ENCODE measurements at places on chromosomes 11 and 22.

DNA sequence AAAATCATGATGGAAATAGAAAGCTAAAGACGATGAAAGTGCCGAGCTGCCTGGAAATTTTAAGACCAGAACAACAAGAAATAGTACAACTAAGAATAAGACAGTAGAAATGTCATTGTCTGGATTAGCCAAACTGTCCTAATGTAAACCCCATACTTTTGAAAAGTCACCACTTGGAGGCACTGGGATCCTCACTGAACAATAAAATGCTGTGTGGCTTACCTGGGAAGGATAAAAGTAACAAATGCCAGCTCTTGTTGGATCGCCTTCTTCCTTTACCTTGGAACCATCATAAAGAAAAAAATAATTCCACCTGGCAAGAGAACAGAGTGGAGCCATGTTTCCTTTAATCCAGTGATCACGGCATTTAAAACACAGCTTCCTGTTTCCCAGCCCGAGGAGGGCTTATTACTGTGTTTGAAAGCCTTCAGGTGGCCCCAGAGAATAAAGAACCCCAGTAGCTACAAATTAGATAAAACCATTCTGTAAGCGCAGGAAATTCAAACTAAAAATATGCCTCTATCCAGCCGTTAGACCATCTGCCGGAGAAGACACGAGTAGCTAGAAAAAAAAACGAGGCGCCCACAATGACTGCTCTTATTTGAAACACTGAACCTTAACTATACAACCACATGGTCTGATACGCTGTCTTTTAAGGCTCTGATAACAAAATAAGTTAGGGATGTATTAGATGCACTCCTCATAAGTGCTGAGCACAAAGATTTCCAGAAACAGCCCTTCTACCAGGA is 4.4 kb downstream of the HPS4 start:
- H3K4me3 ChIP-seq, result no peak overlapping the region
- DNase-seq, result no peak
- no peaks in the 10 kb centered on the region for H3K4me1 ChIP-seq
- no peak overlapping the region for H3K27ac ChIP-seq
- peaks cover 2% of the 10 kb centered on the region for H3K36me3 ChIP-seq
- H3K27me3 ChIP-seq, result no peaks in the 10 kb centered on the region

GRCh38 chr11:5065027-5065426 is 4.3 kb upstream of the OR52E1 start:
- no peak overlapping the region for H3K4me3 ChIP-seq
- H3K4me1 ChIP-seq, result no peaks in the 10 kb centered on the region
- H3K36me3 ChIP-seq, result no peaks in the 10 kb centered on the region
- no peak for DNase-seq
- H3K27me3 ChIP-seq, result no peaks in the 10 kb centered on the region
- no peak overlapping the region for H3K27ac ChIP-seq

- DNase-seq, result no peak
- H3K4me1 ChIP-seq, result no peaks in the 10 kb centered on the region
- no peaks in the 10 kb centered on the region for H3K36me3 ChIP-seq
- no peaks in the 10 kb centered on the region for H3K27me3 ChIP-seq
Measured at GRCh38 chr11:125171974-125172373, 7.4 kb downstream of the PKNOX2 start.

DNA sequence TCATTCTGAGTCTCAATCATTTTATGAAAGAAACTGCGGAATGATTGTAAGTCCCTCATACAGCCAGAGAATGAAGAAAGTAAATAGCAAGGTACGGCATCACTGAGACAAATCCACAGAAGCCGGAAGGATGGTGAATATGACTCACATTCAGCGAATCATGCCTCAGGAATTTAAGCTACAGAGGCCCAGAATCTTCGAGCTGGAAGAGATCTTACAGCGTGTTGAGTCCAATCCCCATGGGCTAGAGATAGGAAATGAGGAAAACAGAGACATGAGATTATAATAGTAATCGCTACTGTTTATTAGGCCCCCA is 173.2 kb downstream of the KIF18A start:
- H3K27ac ChIP-seq, result no peak overlapping the region
- no peaks in the 10 kb centered on the region for H3K4me1 ChIP-seq
- H3K27me3 ChIP-seq, result no peaks in the 10 kb centered on the region
- no peak overlapping the region for H3K4me3 ChIP-seq
- DNase-seq, result no peak

- no peak for DNase-seq
- H3K27me3 ChIP-seq, result no peaks in the 10 kb centered on the region
- no peaks in the 10 kb centered on the region for H3K36me3 ChIP-seq
- no peak overlapping the region for H3K4me3 ChIP-seq
Measured at GRCh38 chr22:26979294-26979693, 321.9 kb downstream of the MIAT start.

- no peaks in the 10 kb centered on the region for H3K36me3 ChIP-seq
- H3K27ac ChIP-seq, result peak overlapping the region; percentile 33
- H3K27me3 ChIP-seq, result no peaks in the 10 kb centered on the region
Measured at GRCh38 chr11:89447845-89448244, 43.3 kb downstream of the NOX4 start.

GRCh38 chr11:73965764-73966121 is 14.9 kb downstream of the DNAJB13 start:
- no peaks in the 10 kb centered on the region for H3K4me1 ChIP-seq
- no peaks in the 10 kb centered on the region for H3K36me3 ChIP-seq
- H3K4me3 ChIP-seq, result no peak overlapping the region
- no peak overlapping the region for H3K27ac ChIP-seq
- no peaks in the 10 kb centered on the region for H3K27me3 ChIP-seq
- no peak for DNase-seq

- H3K4me3 ChIP-seq, result no peak overlapping the region
- H3K27ac ChIP-seq, result no peak overlapping the region
- DNase-seq, result no peak
- H3K4me1 ChIP-seq, result no peaks in the 10 kb centered on the region
- no peaks in the 10 kb centered on the region for H3K27me3 ChIP-seq
- no peaks in the 10 kb centered on the region for H3K36me3 ChIP-seq
Measured at GRCh38 chr11:87430821-87431220, 393.1 kb downstream of the TMEM135 start.

DNA sequence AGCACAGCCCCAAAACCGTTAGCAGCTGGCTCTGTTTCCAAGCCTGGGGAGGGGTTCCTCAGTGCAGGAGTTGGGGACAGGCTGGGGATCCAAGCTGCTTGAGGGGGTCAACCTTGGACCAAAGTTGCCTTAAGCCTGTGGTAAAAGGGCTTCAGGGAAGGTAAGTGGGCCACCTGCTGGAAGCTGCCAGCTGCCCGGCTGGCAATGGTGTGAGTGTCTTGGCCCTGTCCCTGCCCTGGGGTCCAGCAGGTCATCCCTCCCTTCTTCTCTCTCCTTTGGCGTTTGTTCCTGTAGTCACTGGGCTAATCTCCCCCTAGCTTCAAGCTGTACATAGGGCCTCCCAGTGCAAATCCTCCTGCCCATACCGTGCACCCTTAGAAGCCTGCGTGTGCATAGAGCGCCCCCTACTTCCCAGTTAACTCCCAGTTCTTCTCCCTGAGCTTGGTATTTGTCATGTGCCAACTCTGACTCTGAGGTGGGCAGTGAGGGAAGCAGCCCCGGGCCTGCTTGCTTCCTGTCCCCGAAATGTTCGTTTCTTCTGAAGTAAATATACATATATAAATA is 4.4 kb downstream of the TMEM258 start:
- no peak overlapping the region for H3K27ac ChIP-seq
- no peaks in the 10 kb centered on the region for H3K27me3 ChIP-seq
- no peaks in the 10 kb centered on the region for H3K4me1 ChIP-seq
- DNase-seq, result no peak
- no peak overlapping the region for H3K4me3 ChIP-seq

- no peaks in the 10 kb centered on the region for H3K36me3 ChIP-seq
- H3K27ac ChIP-seq, result no peak overlapping the region
- no peaks in the 10 kb centered on the region for H3K27me3 ChIP-seq
- no peak overlapping the region for H3K4me3 ChIP-seq
Measured at GRCh38 chr11:110362971-110363509, 66.6 kb upstream of the RDX start.

GRCh38 chr22:19505735-19506126 is 18.5 kb downstream of the CLDN5 start:
- no peaks in the 10 kb centered on the region for H3K4me1 ChIP-seq
- no peaks in the 10 kb centered on the region for H3K36me3 ChIP-seq
- DNase-seq, result no peak
- no peak overlapping the region for H3K4me3 ChIP-seq

DNA sequence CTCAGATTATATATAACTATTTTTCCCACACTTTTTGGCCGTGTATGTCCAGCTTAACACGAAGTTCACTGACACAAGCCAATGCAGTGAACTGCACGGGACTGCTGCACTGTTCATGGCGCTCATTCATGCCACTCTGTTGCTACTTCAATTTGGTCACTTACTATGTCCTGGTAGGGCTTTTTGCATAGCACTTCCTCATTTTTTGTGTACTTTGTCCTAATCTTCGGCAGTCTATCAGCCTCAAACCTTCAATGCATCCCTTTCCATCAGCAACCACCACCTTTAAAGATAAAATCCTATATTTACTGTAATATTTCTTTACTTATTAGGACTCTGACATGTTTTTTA is 18.7 kb upstream of the ARHGAP32 start:
- no peaks in the 10 kb centered on the region for H3K4me1 ChIP-seq
- H3K4me3 ChIP-seq, result no peak overlapping the region
- no peaks in the 10 kb centered on the region for H3K36me3 ChIP-seq
- DNase-seq, result no peak
- no peak overlapping the region for H3K27ac ChIP-seq

DNA sequence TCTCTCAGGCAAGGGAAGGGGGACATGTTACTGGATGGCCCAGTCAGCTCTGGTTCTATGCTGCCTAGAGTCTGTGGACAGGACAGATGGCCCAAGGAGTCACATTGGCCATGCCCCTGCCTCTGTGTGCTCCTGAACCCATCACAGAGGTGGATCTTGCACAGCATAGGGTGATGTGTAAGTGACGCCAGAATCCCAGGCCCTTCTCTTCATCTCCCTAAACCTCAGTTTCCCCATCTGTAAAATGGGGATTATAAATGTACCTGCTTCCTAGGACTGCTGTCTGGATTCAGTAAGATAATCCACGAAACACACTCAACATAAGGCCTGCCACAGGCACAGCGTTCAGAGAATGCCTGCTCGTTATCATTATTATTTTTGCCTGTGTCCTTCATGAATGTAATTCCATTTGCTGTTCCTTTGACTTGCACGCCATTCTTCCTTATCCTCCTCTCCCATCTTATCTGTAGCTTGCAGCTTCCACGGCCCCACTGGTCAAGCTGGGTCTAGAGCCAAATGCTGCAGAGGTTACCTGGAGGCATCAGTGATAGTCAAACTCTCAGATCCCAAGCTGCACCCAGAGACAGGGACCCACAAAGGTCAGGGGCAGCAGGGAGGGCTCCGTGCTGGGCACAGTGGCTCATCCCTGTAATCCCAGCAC is 207.0 kb downstream of the MN1 start:
- H3K36me3 ChIP-seq, result no peaks in the 10 kb centered on the region
- H3K27ac ChIP-seq, result no peak overlapping the region
- DNase-seq, result no peak
- no peaks in the 10 kb centered on the region for H3K27me3 ChIP-seq
- H3K4me1 ChIP-seq, result no peaks in the 10 kb centered on the region

GRCh38 chr11:64996327-64996709 is 453 bp downstream of the BATF2 start:
- H3K27me3 ChIP-seq, result no peaks in the 10 kb centered on the region
- H3K4me1 ChIP-seq, result no peaks in the 10 kb centered on the region
- H3K4me3 ChIP-seq, result peak overlapping the region; percentile 18
- no peaks in the 10 kb centered on the region for H3K36me3 ChIP-seq
- peak overlapping the region; percentile 7 for H3K27ac ChIP-seq

DNA sequence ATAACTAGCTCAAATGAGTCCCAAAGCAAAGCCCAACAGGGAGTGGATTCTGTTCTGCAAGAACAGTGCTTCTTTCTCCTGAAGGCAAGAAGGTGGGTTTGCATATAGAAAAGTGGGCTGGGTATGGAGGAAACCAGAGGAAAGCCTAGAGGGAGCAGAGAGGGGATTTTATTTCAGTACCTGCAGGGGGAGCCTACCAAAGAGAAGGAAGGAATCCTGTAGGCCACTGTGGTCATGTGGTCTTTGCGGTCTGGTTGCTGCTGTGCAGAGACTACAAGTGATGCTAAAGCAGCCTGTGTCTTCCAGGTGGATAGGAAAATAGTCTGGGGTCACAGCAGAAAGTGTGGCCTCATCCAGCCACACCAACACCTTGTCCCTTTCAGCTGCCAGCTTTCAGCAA is 33.2 kb upstream of the ZBTB16 start:
- H3K27ac ChIP-seq, result no peak overlapping the region
- no peaks in the 10 kb centered on the region for H3K27me3 ChIP-seq
- no peak overlapping the region for H3K4me3 ChIP-seq
- peaks cover 6% of the 10 kb centered on the region for H3K4me1 ChIP-seq
- H3K36me3 ChIP-seq, result no peaks in the 10 kb centered on the region

DNA sequence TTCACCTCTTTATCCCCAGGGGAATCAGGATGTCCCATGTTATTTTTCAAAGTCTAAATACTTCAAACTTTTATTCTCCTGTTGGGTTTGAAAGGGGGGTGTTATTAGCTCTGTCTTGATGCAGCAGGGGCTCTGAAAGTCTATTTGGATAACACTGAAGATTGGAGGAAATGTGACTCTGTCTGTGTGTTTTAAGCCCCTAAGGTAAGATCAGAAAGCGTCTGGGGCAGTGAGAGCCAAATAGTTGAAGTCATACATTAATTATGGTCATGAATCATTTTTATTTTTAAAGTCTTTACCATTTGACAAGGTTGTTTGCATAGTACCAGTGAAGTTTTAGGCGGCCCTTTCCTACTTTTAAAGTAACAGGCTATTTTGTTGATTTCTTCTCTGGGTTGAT is 139.0 kb downstream of the UVRAG start:
- H3K36me3 ChIP-seq, result no peaks in the 10 kb centered on the region
- H3K4me1 ChIP-seq, result peaks cover 7% of the 10 kb centered on the region
- no peaks in the 10 kb centered on the region for H3K27me3 ChIP-seq
- no peak overlapping the region for H3K27ac ChIP-seq

DNA sequence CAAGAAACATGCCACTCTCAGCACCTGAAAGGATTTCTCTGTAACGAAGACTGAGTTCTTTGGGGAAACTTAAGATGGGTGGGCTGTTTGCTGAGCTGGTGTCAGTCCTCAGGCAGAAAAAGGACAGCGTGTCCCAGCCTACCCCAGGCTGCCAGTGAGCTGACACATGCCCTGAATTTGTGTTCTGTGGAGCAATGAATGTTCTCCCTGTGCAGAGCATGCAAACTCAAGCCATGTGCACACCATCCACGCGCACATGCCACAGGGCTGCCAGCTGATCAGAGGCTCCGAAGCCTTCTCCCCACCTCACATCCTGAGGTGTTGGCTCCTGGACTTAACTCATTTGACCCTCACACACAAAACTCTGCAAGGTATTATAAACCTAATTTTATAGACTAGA is 104.9 kb downstream of the KCNC1 start:
- no peaks in the 10 kb centered on the region for H3K27me3 ChIP-seq
- H3K36me3 ChIP-seq, result no peaks in the 10 kb centered on the region
- no peak overlapping the region for H3K27ac ChIP-seq

DNA sequence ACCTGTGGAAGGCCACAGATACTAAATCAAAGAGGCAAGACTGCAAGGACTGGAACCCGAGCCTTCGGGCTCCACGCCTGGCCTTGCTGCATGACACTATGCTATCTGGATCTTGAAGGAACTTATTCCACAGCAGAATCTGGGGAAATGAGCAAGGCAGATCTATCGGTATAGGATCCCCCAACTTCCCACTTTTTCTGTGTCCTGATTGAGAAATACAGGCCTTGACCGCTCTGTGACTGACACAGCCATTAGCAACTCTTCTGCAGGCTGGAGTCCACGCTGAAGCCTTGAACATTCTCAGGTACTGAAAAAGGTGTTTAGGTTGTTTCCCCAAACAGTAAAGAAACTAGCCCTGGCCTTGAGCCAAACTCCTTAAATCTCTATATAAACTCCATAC is 241.2 kb upstream of the NARS2 start:
- H3K27ac ChIP-seq, result no peak overlapping the region
- no peaks in the 10 kb centered on the region for H3K4me1 ChIP-seq
- H3K4me3 ChIP-seq, result no peak overlapping the region
- no peak for DNase-seq
- no peaks in the 10 kb centered on the region for H3K36me3 ChIP-seq
- no peaks in the 10 kb centered on the region for H3K27me3 ChIP-seq

Data from aorta (tissue), 5 donors.